ENCODE measurements at places on chromosomes 7 and 10. TPM values are rescaled to one million over a fixed set of nuclear protein-coding genes. Genes with fewer than 3 reads are reported as not detected.

Gene MLXIPL
- polyA plus RNA-seq = not detected

Gene DNAH11
- polyA plus RNA-seq = not detected

Gene CTNNA3
- 1.4 TPM for polyA plus RNA-seq

Gene HOXA1
- polyA plus RNA-seq = not detected

Gene CYP26C1
- polyA plus RNA-seq = not detected
